ENCODE measurements at places on chromosomes 13 and 19.

- DNase-seq = no peak
Observed at GRCh38 chr19:14177496-14178074, 28.4 kb downstream of the ADGRL1 start.

DNA sequence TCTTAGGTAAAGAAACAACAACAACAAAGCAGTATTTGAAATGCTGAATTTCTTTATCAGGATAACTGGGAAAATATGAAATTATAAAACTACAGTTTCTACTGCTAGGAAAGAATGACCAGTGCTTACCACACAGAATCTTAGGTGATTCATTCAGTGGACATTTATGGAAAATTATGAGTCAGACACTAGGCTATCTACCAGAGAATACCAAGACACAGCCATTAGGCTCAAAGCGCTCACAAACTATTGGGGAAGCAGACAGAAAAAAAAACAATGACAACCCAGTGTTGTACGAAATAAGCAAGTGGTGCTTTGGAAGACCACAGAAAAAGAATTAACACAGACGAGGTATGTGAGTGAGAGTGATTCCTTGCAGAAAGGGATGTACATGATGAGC, 1019.5 kb downstream of the PCDH9 start:
- no peak for DNase-seq

- no peak for DNase-seq
Observed at GRCh38 chr13:52850072-52850395, 1.6 kb upstream of the PCDH8 start.

DNA sequence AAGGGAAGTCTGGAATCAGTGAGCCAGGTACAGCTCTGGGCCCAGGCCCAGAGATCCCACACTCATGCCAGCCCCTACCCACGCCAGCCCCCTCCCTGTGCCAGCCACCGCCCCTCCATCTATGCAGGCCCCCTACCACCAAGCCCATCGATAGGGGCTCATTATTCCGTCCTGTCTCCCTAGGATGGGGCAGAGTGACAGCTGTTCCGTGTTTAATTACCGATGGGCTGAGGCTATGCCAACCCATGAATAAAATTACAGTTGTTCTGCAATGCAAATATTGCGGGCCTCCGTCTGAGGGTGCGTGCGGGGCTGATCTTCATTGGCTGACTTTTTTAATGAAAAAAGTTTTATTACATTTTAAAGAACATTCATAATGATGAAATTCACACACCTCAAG, 35.6 kb upstream of the PEPD start:
- no peak for DNase-seq

- no peak for DNase-seq
Observed at GRCh38 chr19:16899566-16900075, 10.8 kb downstream of the F2RL3 start.

DNA sequence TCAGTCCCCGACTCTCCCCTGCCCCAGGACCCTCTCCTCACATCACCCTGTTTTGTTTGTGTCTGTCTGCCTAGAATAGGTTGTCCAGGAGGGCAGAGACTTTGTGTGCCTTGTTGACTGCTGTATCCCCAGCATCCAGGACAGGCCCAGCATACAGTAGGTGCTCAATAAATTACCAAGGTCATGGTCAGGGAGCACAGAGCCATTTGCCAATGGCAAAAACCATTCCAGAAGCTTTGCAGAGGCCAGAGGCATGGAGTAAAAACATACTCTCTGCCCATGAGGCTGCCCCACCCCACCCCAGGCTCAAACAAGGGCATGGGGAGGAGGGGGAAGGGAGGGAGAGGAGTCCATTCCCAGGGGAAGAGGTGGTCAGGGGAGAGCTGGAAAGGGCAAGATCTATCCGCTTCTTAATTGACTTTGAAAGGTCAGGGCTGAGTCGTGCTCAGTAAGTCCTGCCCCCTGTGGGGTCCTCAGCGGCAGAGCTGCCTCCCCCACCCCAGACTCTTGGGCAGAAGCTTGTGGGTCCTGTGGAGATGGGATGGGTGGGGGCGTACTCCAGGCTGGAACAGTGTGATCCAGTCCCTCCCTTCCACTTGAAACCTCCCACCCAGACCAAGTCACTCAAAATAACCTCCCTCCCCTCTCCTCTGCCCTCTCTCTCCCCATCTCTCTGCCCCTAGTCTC, 4.4 kb downstream of the GPR4 start:
- no peak for DNase-seq

- no peak for DNase-seq
Observed at GRCh38 chr13:59701261-59701660, 462.5 kb downstream of the DIAPH3 start.

- no peak for DNase-seq
Observed at GRCh38 chr19:18847549-18848463, 16.0 kb downstream of the UPF1 start.
